Prostate gland (tissue), 2 donors: ENCODE measurements at places on chromosomes 2 and 18. TPM values are rescaled to one million over a fixed set of nuclear protein-coding genes. Genes with fewer than 3 reads are reported as not detected.

Gene DPP10
- total RNA-seq, result not detected

Gene BABAM2
- total RNA-seq, result 35.8 TPM

Gene FBXO15
- 7.8 TPM for total RNA-seq

Gene ZNF532
- total RNA-seq, result 231 TPM

Gene FSHR
- total RNA-seq, result 13.6 TPM

Gene ELOA2
- total RNA-seq, result not detected

Gene PDE11A
- total RNA-seq, result 14.9 TPM

Gene SP9
- total RNA-seq, result 0.40 TPM

Gene CD302
- total RNA-seq, result 40.4 TPM

Gene PSMA8
- 2.9 TPM for total RNA-seq

Gene MALT1
- total RNA-seq, result 51.6 TPM

Gene IMPA2
- total RNA-seq, result 17.9 TPM

Gene TEX51
- not detected for total RNA-seq

Gene SCG2
- total RNA-seq, result 5.4 TPM

Gene ARID5A
- 54.6 TPM for total RNA-seq

Gene EFHD1
- 33.1 TPM for total RNA-seq

Gene PRKAG3
- total RNA-seq, result not detected

Gene ESPNL
- total RNA-seq, result 3.9 TPM
